Islet precursor cell (in vitro differentiated cells): ENCODE measurements at places on chromosomes 7 and 10.

DNA sequence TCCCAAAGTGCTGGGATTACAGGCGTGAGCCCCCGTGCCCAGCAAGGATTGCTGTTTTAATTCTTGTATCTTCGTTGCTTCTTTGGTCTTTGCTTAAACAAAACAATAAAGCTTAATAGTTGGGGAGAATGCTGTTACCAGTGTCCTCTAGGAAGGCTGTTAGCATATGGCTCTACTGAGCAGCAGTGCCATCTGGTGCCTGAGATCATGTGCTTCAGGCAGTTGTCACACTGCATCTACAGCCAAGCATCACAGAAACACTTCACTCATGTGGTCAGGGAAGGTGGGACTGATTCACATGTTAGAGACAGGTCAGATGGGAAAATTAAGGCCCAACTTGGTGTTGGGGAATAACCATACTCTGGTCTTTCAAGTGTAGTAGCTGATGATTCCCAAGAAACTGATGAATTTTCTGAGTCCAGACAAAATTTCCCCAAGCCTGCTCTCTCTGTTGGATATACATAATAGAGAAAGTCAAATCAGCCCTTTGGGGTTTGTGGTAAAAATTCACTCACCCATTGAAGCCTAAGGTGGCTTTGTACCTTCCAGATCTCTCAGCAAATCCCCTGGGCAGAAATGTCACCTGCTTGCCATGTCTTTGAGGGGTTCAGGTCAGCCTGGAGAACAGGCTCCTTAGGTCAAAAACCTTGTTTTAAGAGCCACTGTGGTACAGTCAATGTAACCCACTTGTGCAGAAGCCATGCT, 28.4 kb downstream of the UBE2D4 start:
- peak; percentile 78 for DNase-seq

DNA sequence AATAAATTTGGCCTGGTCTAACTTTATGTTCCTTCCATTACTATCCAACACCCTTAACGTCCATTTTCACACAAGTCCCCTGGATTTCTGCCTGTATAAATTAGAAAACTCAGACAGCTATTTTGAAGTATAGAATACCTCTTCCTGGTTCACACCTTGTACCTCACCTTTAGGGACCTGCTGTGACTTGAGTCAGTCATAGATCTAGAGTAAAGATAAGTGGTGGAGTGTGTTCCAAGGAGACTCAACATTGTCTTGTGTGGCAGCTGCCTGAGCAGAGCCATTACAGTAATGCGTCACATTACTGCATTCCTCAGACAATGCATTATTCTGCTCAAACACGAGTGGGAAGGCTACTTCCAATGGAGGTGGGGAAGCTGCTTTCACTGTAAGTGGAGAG, 513.9 kb downstream of the ADRA2A start:
- no peak for DNase-seq

- no peak for DNase-seq
These were observed 529.4 kb downstream of the SORCS3 start for GRCh38 chr10:105170521-105170920.

GRCh38 chr7:100266576-100267354, 40.7 kb upstream of the SPDYE3 start:
- DNase-seq: peak; percentile 63

- DNase-seq: no peak
These were observed 30.5 kb downstream of the PLXNA4 start for GRCh38 chr7:132545756-132546155.

GRCh38 chr10:86345859-86346798, 20.5 kb downstream of the GRID1 start:
- DNase-seq: peak; percentile 79

GRCh38 chr10:33066558-33067236, 108.7 kb upstream of the ITGB1 start:
- DNase-seq: no peak

DNA sequence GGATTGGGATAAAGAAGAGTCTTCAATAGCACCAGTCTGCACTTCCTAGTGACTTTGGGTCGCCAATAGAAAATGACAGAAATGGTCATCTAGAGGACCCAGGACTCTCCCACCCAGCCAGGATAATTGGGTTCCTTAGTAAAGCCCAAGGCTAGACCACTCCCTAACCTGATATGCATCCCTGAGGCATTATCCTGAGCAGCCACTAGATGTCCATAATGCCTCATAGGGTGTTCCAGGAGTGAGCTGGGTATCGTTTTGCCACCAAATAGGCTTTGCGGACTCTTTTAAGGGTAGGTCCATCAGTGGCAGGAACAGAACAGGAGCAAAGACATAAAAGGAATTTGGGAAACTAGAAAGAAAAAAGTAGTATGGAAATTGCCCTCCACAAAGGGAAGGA, 4.5 kb upstream of the LRRC4 start:
- no peak for DNase-seq

- no peak for DNase-seq
These were observed 4.3 kb upstream of the LAMB1 start for GRCh38 chr7:108007261-108007660.

GRCh38 chr7:155247479-155248365, 50.0 kb upstream of the INSIG1 start:
- DNase-seq: no peak

- DNase-seq: peak; percentile 84
These were observed 52.3 kb upstream of the MYL10 start for GRCh38 chr7:101681170-101682007.

- DNase-seq: no peak
These were observed 12.7 kb upstream of the AGR2 start for GRCh38 chr7:16817536-16817935.

DNA sequence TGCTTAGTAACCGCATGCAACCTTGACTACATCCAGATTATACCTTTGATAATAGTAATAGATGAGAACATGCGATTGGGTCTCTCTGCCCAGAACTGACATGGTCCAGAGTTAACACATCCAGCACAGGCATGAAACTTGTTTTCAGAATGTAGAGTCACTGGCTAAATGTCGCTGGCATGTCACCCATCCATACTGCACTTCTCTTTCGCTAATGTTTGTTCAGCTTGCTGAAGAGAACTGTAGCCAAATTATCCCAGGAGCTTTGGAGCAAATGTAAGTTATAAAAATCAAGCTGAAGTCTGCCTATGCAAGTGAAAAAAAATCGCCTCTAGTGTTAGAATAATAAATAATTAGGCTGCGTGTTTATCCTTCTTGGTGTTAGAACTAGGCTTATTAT, 98.2 kb downstream of the PRTFDC1 start:
- no peak for DNase-seq

DNA sequence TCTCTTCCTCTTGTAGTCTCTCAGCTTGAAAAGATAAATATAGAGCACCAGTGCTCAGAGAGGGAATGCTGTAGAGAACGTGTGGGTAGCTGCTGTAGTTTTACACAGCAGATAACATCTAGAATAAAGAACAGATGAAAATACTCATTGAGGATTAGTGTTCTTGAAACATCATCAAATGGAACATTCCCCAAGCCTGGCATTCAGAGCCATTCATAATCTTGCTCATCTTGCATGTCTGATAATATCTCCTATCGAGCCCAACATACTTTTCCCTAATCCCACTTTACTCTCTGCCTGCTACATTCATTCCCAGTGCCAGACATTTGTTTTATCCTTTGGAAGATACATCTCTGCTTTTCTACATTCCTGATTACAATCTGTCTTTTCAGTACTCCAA, 35.2 kb downstream of the MCU start:
- no peak for DNase-seq

DNA sequence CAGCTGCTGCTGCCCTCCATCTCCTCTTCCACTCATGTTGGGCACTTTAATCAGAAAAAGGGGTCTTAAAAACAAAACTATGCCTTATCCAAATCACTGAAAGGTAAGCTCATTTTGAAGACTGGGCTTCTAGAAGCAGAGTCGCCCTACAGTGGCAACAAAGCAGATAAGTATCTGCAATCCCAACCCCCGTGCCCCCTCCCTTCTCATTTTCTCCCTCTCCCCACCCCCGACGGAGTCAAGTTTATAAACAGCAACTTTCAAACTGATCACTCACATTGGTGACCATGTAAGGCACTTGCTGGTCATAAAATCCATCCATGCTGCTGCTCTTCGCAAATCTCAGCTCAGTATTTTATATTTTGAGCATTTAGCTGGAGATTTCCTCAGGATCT, 738 bp downstream of the ETV1 start:
- peak; percentile 80 for DNase-seq

DNA sequence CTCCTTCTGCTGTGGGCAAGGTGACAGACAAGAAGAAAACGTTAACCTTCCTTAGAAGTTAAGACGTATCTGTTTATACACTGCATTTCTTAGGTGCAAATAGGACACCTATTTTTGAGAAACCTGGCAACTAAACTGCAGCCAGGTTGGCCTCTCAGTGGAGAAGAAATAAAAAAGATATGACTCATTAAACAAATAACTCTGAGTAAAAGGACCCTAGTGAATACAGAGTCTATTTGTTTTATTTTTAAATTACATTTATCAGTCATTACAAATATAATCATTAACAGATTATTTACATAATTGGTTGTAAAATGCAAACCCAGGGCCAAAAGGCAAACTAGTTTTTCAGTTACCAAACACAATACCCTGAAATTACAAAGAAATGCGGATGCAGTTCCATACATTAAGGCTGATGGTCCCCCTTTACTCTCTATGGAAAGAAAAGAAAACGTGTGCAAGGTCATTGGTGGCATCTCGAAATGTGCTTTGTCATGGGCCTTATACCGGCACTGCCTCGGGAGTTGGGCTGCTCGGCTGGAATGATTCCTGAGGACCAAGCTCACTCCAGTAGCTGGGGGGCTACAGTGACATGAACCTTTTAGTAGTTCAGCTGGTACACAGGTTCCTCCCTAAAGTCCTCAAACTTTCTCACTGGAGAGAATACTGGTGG, 38.4 kb downstream of the ADRB1 start:
- DNase-seq: no peak
